ENCODE measurements at places on chromosomes 4 and X. TPM values are rescaled to one million over a fixed set of nuclear protein-coding genes. Genes with fewer than 3 reads are reported as not detected.

- DNase-seq, result no peak
Measured at GRCh38 chr4:112975567-112976355, 73.7 kb upstream of the ANK2 start.

DNA sequence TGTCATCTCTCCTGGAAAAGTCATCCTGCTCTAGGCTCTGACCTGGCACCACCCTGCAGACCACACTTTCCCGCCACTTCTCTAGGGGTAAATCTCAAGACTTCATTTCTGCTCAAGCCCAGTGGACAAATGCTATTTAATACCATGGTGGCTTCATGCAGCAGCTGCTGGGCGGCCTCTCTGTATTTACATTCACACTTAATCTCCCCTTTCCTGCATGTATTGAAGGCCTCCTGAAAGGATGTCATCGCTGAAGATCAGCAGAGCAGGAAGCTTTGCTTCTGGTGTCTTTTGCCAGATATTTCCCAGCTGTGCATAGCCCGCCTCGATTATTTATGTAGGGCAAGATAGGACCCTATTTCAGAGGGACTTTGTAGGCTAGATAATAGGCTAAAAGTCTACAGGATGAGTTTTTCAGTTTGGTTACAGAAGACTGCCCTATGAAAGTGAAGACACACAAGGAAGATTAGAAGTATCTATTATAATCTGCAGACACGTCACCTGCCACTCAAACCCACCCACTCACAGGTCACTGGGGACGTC, 17.2 kb downstream of the PROM1 start:
- DNase-seq, result no peak

GRCh38 chr4:87375719-87376291, 15.2 kb downstream of the HSD17B11 start:
- DNase-seq, result no peak

DNA sequence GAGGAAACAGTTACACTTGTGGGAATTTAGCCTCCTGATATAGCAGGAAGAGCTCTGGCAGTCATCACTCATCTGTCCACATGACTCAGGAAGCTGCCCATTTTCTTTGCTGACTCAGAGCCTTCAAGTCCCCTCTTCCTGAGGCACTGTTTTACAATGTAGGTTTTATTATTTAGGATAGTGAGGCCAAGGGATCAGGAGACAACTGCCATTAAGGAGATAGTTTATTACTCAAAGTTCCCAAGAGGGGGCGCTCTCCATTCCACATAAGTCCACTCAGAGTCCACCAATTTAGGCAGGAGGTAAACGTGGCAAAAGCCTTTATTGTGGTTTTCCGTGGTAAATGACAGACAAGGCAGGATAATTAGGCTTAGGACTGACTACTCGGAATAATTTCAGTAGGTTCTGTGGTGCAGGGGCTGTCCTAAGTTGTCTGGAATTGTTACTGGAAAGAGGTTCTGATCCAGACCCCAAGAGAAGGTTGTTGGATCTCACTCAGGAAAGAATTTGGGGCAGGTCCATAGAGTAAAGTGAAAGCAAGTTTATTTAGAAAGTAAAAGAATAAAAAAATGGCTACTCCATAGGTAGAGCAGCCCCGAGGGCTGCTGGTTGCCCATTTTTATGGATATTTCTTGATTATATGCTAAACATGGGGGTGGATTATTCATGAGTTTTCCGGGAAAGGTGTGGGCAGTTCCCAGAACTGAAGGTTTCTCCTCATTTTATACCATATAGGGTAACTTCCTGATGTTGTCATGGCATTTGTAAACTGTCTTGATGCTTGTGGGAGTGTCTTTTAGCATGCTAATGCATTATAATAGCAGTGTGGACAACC, 96.0 kb upstream of the RAB40AL start:
- no peak for DNase-seq

- DNase-seq, result no peak
Measured at GRCh38 chr4:36394352-36394903, 113.0 kb downstream of the DTHD1 start.

CLNK gene
- 0.45 TPM for total RNA-seq
